Foreskin keratinocyte (primary cell): ENCODE measurements at places on chromosomes 6 and 20.

DNA sequence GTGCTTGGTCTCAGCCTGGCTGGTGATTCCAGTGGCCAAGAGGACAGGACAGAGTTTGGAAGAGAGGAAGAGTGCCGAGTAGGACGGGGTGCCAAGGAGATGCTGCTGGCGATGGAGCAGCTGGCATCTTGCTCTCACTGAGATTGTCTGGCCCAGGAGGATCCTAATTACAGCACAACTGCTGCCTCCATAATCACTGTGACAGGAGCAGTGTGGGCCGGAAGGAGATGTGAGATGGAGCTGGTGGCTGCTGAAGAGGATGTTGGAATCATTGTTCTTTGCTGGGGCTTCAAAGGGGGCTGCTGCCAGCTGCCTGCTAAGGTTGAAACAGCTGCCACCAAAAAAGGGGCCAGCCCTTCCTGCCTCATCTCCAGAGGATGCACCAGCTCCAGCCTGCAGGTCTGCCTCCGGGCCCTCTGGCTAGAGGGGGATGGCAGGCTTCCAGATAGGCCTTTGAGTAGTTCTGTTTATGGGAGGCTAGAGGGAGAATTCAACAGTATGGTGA lies 214.4 kb downstream of the RNF144B start:
- no peak for DNase-seq

GRCh38 chr6:142845624-142846458 lies 99.1 kb downstream of the HIVEP2 start:
- no peak for DNase-seq

GRCh38 chr20:4788314-4788713 lies 66.6 kb downstream of the PRND start:
- no peak for DNase-seq

DNA sequence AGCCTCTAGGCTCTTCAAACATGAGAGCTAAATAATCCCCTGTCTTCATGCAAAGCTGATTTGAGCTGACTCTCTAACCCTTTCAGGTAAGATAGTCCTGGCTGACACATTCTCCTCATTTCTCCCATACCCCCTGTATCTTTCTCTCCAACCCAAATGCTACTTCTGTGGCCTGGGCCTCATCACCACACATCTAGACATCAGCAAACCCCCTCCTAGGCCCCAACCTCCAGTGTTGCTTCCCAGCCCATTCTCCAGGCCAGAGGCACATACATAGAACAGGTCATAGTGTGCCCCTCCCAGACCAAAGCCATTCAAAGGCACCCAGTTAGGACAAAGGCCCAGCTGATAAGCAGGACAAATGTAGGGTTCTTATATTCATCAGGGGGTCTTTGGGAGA lies 84.9 kb downstream of the ANKRD60 start:
- no peak for DNase-seq

- DNase-seq: no peak
These were observed 20.6 kb downstream of the XKR7 start for GRCh38 chr20:31988430-31989015.
